ENCODE measurements at places on chromosomes 2 and 18.

DNA sequence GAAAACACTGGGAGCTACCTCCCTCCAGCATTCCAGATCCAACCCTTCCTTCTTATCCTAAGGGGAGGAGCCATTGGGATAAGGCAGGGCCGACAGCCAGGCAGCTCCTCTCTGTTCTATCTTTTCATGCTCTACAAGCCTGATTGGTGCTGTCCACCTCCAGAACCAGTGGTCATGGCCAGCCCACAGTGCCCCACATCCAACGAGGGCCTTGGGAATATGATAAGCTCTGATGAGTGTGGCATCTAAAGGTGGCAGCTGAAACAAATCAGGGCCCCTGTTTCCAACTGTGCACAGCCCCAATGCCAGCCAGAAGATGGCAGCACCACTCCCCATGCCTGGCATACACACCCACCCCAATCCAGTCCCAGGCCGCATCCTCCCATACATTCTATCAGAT lies 329.3 kb downstream of the C1D start:
- no peak for DNase-seq

GRCh38 chr2:239716536-239717318 lies 308.4 kb downstream of the NDUFA10 start:
- no peak for DNase-seq

DNA sequence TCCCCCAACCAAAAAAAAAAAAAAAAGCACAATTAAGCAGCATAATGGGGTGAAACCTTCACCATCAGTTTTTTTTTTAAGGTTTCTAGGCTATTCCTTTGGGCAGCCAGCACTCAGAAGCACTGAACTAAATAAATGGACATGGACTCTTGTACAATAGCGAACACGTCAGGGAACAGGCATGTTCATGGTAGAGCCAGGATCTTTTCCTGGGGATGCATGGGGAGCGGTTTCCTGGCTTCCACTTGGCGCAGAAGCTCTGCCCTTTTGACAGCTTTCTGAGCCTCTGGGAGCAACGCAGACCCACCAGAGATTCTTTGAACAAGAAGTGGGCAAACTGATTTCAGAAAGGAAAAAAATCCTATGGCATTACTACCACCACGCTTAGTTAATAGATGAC lies 35.0 kb downstream of the ALPK2 start:
- no peak for DNase-seq

DNA sequence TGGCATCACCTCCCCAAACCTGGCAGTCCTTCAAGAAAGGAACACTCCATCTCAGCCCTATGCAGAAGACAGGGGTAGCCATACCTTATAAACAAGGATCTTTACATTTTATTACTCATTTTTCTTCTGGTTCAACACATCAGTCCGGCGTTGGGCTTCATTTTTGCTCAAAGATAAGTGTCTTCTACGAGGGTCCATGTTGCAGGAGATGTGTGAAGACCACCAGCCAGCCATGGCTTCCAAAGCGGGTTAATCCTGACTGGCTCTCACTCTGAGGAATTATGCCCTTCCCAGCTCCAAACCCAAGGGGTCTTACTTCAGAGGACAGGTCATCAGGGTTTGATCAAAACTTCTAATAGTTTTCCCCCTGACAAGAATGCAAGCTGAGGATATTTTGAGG lies 23.9 kb upstream of the GNAL start:
- no peak for DNase-seq

- no peak for DNase-seq
Measured at GRCh38 chr2:235746257-235746934, 252.6 kb downstream of the AGAP1 start.

- DNase-seq, result peak; percentile 16
Measured at GRCh38 chr18:31685097-31686082, 1.0 kb upstream of the B4GALT6 start.

- DNase-seq, result no peak
Measured at GRCh38 chr2:124027182-124027581, 2.1 kb downstream of the CNTNAP5 start.

GRCh38 chr2:10549195-10549594 lies 101.1 kb upstream of the ODC1 start:
- DNase-seq, result no peak

GRCh38 chr18:13530879-13531387 lies 195.4 kb downstream of the FAM210A start:
- no peak for DNase-seq

DNA sequence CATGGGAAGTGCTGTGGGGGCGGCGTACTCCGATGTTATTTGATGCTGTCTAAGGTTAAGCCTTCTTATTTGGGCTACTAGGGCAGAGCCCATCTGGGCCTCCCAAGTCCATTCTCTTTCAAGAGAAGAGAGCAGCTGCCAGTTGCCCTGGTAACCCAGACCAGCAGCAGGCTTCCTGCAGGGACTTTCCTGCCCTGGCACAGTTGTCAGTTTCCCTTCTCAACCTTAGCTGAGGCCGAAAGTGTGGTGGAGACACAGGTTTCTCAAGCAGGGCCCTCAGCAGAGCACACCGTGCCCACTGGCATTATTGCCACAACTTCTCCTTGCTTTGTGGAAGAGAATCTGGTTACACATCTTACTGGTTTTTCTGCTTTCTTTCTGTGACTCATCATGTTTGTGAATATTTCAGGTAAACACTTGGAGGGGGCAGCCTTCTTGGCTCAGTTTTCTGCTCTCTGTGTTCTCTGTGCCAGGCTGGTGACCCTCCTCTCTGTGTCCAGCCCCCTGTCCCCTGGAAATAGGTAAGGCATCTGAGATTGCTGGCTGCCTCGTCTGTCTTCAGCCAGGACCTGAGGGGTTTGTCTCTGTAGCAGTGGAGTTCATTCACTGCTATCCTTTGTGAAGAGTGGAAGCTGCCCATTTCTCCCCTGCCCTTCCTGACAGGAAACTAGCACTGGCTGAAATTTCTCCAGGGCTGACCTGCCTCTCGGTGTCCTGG lies 111.0 kb downstream of the B3GNT2 start:
- no peak for DNase-seq

GRCh38 chr18:49052891-49053644 lies 102.3 kb upstream of the SMAD7 start:
- DNase-seq, result no peak

- DNase-seq, result no peak
Measured at GRCh38 chr2:216242365-216242764, 129.9 kb downstream of the MARCHF4 start.

GRCh38 chr2:178550352-178550751 lies 70.1 kb downstream of the PLEKHA3 start:
- no peak for DNase-seq

GRCh38 chr2:37665043-37665442 lies 6.4 kb downstream of the CDC42EP3 start:
- no peak for DNase-seq

- DNase-seq, result no peak
Measured at GRCh38 chr18:60804415-60804814, 431.8 kb upstream of the MC4R start.

DNA sequence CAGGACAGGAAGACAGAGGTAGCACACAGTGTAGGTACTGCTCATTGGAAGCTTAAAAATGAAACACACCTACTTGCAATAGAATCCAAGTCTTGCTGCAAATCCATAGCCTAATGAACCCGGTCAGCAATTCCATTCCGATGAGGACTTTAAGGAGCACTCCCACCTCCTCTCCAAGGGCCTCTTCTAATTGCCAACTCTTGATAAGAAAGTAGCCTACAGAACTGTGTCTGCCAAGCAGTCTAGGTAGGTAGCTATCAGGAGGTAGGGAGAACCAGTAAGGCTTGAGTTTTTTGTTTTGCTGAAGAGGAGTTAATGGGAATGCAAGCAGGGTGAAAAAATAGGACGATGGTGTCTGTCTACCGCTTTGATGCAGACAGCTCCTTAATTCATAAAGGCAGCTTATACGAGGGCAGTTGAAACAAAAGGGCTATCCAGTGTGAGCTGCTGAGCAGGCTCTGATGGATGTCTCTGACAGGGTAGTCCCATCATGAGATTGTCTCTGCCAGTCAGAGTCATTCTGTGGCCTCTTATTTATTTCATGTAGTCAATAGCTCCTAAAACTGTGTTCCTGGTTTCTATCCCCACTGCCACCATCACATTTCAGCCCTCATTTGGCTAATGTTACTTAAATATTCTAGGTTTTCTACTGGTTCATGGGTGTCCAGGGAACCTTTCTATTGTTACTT lies 155.6 kb upstream of the DNMT3A start:
- DNase-seq, result no peak

DNA sequence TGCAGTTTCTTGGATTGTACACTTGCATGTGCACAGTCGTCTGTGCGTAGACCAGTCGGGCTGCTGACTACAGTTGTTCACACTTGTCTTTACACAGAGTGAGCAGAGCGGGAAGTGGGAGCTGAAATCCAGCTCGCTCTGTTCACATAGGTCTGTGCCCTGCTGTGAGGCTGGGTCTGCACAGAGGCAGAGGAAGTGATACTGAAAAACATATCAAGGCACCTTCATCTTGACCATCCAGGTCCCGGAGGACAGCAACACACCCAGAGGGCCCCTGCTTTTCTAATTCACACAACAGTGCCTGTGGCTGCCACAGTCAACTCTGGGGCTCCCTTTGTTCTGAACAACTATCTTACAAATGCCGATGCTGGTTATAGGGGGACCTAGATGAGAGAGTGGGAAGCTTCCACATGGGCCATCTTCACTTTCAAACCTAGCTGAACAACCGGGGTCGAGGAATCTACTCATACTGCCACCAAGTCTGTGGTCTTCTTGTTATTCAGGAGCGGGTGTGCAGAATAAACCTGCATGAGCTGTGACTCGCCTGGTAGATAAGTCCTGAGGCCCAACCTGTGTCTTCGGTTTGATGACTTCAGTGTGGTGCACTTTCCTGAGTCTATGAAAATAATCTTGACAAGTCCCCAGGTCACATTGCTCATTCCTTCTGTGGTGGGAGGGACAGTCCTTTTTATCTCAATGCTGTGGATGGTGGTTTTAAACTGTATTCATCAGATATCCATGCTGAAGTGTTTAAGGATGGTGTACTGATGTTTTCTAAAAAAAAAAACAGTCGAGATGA lies 3.5 kb upstream of the ADNP2 start:
- no peak for DNase-seq

GRCh38 chr2:68330691-68331090 lies 10.9 kb upstream of the CNRIP1 start:
- no peak for DNase-seq

- DNase-seq, result no peak
Measured at GRCh38 chr2:25879133-25879730, 945 bp upstream of the ASXL2 start.

- no peak for DNase-seq
Measured at GRCh38 chr2:213086571-213086970, 64.8 kb downstream of the IKZF2 start.

DNA sequence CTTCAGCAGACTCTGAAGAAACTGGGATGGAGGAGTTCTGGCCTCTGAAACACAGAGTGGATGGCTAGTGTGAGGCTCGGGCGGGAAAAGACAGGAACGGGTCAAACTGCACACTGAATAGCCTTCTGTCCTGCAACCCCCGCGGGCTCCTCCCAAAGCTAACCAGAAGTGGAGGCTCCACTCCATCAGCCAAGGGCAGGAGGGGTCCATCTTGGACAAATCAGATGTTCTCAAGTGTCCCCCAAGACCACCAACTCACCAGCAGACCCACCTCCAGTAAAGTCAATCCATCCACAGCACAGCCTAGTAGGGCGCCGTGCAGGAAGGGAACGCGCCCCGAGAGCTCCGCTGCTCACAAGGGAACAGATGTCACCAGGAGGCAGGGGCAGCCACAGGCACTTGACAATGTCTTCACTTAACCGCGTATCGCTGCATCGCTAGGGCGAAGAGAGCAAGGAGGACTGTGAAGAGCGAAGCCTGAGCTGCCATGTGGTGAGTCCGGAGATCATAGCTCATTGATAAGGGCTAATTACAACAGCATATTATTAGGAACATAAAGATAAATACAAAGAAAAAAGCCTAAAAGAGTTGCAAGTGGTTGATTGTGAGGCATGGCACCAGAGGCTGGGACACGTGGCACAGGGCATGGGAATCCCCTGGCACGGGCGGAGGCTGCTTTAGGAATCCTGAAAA lies 494.6 kb upstream of the MYT1L start:
- DNase-seq, result no peak

DNA sequence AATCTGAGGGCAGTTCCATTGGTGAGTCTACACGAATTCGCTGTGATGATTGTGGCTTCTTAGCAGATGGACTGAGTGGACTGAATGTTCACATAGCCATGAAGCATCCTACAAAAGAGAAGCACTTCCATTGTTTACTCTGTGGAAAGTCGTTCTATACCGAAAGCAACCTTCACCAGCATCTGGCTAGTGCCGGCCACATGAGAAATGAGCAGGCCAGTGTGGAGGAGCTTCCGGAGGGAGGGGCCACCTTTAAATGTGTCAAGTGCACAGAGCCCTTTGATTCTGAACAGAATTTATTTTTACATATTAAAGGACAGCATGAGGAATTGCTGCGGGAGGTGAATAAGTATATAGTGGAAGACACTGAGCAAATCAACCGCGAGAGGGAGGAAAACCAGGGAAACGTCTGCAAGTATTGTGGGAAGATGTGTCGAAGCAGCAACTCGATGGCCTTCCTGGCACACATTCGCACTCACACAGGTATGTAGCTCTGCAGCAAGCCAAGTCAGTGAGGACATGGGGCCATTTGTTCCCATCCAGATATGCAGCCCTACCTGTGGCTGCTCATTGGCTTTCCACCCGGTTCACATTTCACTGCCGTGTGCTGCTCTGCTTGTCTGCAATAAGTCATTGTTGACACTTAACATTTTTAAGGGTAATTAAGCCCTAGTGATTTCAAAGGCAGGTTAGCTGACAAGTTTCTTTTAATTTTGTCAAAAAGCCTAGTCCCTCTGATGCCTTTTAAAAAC lies 37.7 kb downstream of the ZNF407 start:
- no peak for DNase-seq

DNA sequence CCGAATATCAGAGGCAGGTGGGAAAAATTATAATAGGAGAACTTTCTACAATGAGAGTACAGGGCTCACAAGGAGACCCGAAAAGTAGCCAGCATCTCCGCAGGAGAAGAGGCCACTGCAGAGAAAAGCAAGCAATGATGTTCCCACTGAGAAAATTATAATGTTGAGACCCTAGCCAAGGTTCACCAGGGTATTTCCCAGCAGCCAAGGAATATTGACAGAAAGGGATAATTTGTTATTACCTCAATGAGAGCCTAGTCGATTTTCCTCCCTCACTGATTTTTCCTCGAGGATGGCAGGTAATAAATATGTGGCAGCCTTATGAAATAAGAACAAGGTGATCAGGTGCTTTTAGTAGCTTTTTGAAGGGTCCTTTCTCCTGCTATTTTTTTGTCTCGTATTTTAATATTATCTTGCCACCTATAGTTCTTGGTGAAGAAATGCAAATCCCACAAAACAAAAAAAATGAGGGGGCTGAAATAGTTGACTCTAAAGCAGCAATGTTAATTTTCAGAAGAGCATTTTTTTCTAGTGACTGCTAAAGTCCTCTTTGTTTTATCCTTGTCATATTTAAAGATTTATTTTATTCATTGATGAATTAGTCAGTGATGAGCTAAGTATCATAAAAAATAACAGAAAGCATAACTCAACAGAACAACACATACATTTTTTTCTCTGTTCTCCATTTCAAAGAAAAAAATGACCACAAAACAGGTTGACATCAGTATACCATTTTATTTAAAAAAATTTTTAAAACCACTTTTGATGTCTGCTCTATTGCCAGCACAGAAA lies 215.4 kb downstream of the KCNE4 start:
- no peak for DNase-seq

- no peak for DNase-seq
Measured at GRCh38 chr2:96274355-96275056, 8.5 kb downstream of the CIAO1 start.

GRCh38 chr18:45416168-45416567 lies 199.1 kb upstream of the SLC14A2 start:
- DNase-seq, result no peak

GRCh38 chr2:26913999-26914658 lies 56.3 kb upstream of the MAPRE3 start:
- no peak for DNase-seq

GRCh38 chr18:13163167-13163927 lies 55.2 kb upstream of the LDLRAD4 start:
- DNase-seq, result no peak
